Hematopoietic multipotent progenitor cell (in vitro differentiated cells): ENCODE measurements at places on chromosomes 2 and 18.

GRCh38 chr2:212050871-212051270 is 487.7 kb downstream of the ERBB4 start:
- no peak for DNase-seq

GRCh38 chr18:46176001-46176400 is 71.8 kb downstream of the HAUS1 start:
- no peak for DNase-seq

- DNase-seq: no peak
These were observed 45.6 kb upstream of the TTC39C start for GRCh38 chr18:23968638-23969604.

DNA sequence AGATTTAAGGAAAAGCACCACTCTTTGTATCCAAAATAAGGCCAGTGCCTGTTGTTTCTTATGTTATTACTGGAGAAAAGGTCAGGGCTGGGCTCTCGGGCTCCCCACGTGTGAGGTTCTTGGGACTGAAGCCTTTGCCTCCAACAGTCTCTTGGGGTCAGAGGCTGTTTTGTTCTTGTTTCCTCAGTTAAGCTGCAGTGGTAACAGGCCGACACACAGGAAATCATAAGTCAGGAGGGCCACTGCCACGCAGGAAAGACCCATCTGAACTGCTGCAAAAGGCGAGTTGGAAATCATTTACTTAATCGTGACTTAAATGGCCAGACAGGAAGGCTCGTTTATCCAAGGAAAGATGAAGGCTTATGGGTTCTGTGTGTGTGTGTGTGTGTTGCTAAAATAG is 30.3 kb upstream of the IL37 start:
- no peak for DNase-seq

DNA sequence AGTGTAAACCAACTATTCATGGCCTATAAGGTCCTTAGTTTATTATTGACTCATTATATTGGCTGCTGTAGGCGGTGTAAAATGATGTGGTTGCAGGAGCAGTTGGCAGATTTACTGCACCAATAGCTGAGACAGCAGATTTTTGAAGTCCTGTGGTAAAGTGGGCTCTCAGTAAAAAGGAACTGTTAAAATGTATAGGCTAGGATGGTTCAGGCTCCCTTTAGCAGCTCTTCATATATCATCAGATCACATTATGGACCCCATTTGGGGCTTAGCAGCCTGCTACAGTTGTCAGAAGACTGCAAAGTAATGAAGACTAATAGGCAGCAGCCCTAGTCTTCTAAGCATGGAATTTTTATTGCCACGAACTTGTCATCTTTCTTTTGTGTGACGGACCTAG is 27.8 kb downstream of the MTX2 start:
- DNase-seq: no peak

- no peak for DNase-seq
These were observed 38.3 kb downstream of the NIFK start for GRCh38 chr2:121698318-121698930.
